ENCODE measurements at places on chromosomes 1 and 21.

- no peak for DNase-seq
Measured at GRCh38 chr1:214466403-214467077, 84.9 kb downstream of the PTPN14 start.

DNA sequence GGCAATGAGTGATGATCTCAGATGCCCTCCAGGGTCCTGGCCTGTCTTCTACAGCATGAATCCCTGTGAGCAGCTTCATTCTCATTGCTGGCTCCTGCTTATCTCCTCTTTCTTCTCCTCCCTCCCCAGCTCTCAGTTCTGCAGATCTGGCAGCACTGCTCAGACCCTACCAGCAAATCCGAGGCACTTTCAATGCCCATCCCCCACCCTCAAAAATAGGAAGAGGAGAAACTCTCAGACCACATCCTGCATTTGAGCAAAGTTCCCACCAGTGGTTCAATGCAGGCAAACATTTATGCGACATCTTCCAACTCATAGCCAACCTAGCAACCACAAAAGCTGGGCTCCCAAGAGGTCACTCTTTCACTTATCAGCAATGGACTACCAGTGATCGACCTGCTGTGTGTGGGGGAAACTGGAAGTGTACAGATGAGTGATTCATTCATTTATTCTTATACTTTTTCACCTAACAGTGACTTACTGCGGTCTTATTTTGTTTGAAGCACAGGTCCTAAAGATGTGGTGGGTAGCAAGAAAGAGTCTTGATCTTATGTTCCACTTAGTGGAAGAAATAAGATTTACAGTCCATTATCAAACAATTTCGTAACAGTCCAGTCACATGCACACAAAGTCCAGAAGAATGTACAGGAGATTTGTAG is 5.8 kb upstream of the CHI3L2 start:
- DNase-seq = peak; percentile 42

DNA sequence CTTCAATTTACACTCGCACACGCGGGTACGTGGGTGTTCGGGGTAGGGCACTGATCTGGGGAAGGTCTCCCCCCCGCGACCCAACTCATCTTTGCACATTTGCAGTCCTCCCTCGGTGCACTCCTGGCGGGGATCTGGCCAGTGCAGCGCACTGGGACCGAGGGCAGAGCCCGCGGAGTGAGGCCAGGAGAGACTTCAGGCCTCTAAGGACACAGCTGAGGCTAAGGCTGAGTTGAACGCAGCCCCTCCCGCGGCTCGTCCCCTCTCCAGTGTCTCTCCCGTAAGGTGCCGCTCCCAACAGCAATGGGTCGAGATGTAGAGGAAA is 936 bp upstream of the NCAM2 start:
- no peak for DNase-seq

DNA sequence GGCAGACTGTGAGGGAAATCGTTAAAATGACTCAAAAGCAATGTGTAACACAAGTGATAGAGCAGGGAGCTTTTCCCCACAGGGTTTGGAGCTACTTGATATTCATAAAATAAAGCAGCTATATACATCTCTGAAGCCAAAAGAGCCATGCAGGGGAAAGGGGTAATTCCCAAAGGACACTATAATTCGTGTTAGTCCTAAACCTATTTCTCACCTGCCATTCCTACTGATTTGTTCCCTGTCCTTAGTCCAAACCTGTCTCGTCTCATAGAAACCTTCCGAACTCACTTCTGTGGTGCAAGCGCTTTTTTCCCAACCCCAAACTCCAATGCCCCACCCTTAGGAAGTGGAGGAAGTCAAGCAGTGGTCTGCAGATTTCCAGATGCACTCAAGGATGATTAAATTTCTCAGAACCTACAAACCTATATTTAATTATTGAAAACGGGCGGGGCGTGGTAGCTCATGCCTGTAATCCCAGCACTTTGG is 946 bp upstream of the HNRNPR start:
- DNase-seq = no peak

GRCh38 chr1:67552336-67552759 is 122.1 kb upstream of the SERBP1 start:
- no peak for DNase-seq

DNA sequence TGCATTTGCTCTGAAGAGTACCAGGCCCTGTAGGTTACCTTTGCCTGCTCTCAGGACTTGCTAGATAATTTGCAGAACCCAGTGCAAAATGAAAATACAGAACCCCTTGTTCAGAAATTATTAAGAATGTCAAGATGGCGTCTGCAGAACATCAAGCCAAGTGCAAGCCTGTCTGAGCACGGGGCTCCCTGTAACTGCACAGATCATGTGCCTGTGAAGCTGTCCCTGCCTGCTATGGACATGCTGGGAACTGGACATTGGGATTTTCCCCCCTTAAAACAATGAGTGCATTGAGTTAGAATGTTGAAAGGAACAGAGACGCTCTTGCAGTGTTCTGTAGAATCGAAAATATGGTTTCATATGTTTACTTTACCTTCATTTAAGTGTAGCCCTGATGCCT is 2.9 kb downstream of the CLDN14 start:
- no peak for DNase-seq

GRCh38 chr21:28904961-28905435 is 87.7 kb downstream of the LTN1 start:
- DNase-seq = peak; percentile 38

GRCh38 chr1:64856553-64856952 is 109.8 kb downstream of the JAK1 start:
- DNase-seq = no peak

- DNase-seq = no peak
Measured at GRCh38 chr1:44785501-44786137, 2.4 kb downstream of the BEST4 start.

GRCh38 chr1:187390215-187390818 is 561.6 kb downstream of the PLA2G4A start:
- DNase-seq = peak; percentile 2

DNA sequence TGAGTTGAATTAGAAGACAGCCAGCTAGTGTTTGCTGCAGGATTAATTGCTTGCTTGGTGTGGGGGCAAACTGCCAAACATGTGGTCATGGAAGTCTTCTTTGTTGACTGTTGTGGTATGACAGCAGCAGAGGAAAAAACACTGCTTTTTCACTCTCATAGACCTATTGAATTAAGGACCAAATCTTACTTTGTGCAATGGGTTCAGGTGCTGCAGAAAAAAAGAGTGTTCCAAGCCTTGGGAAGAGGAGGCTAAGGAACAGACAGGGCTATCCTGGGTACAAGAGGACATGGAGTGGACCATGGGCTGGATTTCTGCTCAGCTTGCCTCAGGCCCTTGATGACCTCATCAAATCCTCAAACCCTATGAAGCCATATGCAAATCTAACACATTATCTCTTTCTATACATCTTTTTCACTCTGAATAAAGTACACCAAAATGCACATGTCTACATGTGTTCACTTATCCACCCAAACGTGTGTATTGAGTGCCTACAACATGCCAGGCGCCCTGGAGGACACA is 61.5 kb downstream of the SIPA1L2 start:
- DNase-seq = peak; percentile 37

DNA sequence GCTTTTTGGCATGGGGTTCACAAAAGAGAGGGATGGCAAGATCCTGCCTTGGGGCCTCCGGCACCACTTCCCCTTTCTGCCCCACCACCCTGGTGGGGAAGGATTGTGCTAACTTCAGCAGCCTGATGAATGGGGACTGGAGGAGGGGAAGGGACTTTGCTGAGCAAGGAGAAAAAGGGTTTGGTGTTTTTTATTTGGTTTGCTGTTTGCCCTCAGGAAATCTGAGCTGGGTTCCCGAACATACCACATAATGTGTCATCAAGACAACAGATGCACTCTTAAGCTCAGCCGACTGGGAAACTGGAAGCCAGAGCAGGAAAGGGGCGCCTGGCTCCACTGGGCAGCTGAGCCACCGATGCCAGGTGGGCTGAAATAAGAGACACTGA is 19.8 kb downstream of the OLFML2B start:
- peak; percentile 96 for DNase-seq

- no peak for DNase-seq
Measured at GRCh38 chr21:29295066-29295650, 3.6 kb upstream of the BACH1 start.

DNA sequence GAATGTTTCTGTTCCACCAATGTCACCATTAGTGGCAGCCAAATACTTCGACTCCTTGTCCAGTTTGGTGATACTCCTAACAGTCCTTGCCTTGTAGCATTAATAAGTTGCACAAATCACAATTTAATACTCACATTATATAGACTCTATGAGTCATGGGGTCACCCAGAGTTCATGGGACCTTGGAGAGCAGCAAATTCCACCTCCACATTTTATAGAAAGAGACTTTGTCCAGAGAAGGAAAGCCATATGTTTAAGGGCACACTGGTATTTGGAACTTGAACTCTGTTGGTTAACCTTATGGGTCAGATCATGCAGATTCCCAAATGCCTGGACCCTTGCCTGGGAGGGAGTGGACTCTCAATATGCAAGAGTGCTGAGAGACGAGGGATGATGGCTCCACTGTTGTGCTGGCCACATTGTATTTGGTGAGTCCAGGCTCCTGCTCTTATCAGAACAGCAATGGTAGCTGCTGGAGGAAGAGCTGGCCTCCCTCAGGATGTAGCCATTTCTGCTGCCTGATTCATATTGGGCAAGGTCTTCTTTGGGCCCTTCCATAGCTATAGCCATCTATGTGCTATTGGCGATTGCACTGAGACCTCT is 30.6 kb downstream of the DNAJC6 start:
- peak; percentile 66 for DNase-seq

- peak; percentile 6 for DNase-seq
Measured at GRCh38 chr1:15296585-15297321, 49.7 kb downstream of the FHAD1 start.

DNA sequence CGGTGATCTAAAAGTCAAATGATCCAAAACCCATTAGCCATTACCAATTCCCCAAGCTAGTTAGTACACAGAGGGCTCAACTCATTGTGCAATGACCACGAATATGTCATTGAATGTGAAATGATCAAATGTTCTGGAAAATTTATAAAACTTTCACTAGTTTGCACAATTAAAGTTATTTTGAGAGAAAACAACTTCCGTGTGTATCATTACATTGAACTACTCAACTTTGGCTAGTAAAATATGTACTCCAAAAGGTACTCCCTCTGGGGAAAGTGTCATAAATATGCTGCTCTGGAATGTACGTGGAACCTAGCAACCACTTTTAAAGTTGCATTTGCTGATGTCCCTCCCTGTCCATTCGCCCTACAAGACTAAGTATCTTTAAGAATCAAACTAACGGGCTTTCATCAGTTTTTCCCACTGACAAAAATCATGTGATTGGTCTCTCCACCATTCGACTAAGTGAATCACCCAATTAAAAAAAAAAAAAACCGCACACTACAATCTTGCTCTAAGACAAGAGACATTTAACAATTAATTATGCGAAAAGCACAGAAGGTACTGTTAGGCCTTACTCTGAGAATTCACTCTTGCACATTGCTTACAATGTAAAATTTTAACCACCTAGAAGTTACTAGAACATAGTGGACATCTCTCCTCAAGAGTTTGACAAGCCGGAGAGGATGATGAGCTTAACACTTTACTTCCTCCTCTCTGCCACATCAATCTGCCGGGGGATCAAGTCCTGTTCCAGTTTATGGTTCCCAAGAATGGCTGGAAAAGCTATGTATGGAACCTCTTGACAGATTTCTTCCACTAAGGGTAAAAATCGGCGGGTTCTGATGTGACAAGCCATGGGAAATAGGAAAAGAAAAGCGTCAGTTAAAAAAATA is 1.2 kb downstream of the ACBD3 start:
- DNase-seq = peak; percentile 61

GRCh38 chr1:167094690-167095089 is 815 bp downstream of the STYXL2 start:
- DNase-seq = no peak

DNA sequence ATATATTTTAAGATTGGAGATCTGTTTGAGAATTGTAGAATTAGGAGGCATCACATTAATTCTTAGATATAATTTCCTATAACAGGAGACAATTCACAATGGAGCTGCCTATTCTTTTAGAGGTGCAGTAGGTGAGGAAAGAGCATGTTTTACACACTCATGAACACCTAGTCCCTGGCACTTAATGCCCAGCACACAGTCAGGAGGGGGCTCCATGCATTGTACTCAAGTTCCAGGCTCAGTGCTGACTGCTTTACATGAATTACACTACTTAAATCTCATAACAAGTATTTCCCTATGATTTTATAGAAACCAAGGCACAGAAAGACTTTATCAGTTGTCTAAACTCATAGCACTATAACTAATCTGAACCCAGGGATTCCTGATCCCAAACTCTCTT is 360 bp upstream of the GBP3 start:
- no peak for DNase-seq

GRCh38 chr1:230631477-230631876 is 10.8 kb upstream of the COG2 start:
- DNase-seq = no peak

- DNase-seq = peak; percentile 52
Measured at GRCh38 chr1:231162297-231162969, 575 bp downstream of the TRIM67 start.

DNA sequence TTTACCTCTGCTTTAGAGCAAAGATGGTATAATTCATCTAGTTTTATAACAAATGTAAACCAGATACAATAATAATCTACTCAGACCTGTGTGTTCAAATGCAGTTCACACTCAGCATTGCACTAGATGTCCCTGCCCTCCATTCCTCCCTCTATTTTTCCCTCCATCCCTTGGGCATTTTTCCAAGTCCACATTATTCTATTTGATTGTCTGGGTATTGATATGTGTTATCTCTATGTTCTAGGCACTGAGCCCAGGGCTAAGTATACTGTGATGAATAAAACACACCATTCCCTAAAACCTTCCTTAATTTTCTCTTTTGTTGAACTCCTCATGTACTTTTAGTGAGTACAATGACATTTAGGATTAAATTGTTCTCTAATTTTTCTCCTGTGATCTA is 66.2 kb upstream of the HMCN1 start:
- no peak for DNase-seq

DNA sequence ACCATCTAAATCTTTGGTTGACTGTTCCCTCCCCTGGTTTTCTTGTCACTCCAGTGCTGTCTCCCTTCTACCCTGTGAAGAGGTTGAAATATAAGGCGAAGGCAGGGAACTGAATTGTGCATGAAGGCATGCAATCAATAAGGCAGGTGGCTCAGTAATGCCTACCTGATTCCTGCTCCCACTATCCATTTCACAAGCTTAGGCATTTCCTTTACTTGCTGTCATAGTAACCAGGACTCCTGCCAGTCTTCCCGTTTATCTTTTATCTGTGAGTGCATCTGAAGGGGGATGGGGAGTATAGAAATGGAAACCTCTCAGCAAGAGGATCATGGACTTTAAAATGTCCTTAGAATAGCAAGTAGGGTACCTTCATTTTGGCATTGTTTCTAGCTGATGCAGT is 40.5 kb downstream of the MRPS6 start:
- DNase-seq = peak; percentile 44

DNA sequence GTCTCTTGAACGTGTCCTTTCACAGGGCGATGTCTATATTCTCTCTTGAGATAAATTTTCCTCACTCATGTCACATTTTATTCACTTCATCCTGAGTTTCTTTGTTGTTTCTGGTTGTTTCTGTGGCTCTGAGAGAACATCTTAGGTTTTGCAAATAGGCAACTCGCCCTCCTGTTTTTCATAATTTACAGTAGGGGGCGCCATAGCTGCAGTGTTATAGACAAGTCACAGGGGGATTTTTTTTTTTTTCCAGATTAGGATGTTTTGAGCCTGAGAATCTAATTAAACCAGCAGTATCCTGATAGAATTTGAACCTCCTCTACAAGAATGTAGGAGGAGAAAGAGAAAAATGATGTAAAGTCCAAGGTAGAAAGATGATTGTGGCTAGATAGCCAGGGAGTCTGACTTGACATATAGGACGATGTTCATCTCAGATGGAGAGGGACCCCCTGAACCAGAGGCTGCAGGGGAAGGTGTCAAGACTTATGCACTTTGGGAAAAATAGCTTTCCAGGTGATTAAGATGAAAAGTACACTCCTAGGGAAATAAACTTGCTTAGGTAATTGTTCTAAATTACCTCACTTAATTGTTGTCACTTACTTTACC is 76.3 kb downstream of the ZP4 start:
- no peak for DNase-seq

Measured in EH (cell line).